ENCODE measurements at places on chromosomes 16 and 17.

GRCh38 chr16:68128577-68129305, 43.6 kb downstream of the NFATC3 start:
- DNase-seq: no peak

DNA sequence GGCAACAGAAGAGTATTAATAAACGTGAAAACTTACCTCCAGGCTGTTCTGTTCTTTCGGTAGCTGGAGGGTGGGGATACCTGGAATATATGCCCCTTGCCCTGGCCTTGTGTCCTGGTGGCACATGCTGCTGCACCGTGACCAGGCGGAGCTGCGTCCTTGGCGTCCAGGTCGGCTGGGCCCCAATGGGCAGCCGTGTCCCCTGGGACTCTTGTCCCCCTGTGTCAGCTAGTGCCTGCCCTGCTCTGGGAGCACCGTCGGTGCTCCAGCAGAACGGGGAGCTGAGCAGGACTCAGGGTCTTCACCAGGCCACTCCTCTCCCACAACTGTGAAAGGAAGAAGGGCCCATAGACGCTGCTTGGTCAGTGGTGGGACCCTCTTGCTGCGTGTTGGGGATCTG, 7.9 kb downstream of the ZNF213 start:
- no peak for DNase-seq

- no peak for DNase-seq
These were observed 25.5 kb downstream of the RPGRIP1L start for GRCh38 chr16:53678155-53678554.

DNA sequence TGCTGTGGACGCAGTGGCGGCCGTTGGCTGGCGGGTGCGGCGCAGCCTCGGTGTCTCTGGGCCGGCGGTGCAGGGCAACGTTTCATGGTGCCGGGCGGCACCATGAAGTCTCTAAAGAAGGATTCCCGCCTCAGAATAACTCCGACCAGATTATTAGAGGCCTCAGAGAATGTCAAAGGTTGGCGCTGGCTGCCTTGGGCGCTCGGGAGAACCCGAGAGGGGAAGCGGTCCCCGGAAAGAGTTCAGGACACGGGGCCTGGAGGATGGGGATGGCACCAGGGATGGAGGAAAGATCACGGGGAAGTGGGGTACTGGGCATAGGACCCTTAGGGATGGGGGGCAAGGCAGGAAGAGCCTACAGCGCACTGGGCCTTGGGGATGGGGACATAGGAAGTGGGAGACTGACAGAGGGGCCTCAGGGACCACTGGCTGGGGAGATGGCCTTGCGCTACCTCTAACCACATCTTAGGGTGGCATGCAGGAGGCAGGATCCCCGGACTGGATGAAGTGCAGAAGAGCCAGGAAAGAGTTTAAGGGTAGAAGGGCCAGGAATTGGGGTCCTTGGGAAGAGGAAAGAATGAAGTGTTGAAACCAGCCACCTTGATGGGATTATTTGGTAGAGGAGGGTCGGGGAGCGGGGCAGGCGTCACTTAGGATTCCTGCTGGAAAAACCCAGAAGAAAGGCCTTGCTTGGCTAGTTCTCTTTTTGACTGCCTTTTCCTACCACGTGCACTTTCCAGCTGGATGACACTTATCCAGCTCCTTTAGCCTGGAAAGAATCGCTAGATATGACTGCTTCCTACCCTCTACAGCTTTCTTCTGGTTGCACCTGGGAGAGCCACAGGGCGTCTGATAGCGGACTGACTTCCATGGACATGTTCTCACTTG, 578 bp downstream of the MYCBPAP start:
- DNase-seq: no peak

GRCh38 chr16:610513-611381, 20.0 kb upstream of the WFIKKN1 start:
- DNase-seq: no peak

GRCh38 chr16:1770328-1771187, 785 bp downstream of the NME3 start:
- no peak for DNase-seq

GRCh38 chr17:77471984-77472461, 331.3 kb downstream of the SEC14L1 start:
- no peak for DNase-seq

- no peak for DNase-seq
These were observed 212.1 kb upstream of the TNRC6C start for GRCh38 chr17:77746393-77746792.

DNA sequence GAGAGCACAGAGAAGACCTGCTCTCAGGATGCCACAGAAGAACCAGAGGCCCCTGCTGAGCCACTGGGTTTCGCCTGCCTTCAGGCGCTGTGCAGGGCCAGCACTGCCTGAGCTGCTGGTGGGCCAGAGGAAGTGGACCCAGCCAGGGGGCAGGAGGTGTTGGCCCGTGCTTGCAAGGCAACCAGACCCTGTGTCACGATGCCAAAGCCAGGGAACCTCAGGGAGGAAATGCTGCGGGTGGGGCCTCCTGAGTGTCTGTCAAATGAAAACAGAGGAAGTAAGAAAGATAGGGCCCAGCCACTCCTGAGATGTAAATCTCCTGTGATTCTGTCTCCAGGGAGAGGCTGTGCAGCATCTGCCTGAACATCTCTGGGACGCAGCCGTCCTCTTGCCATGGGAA, 58.1 kb upstream of the ADORA2B start:
- no peak for DNase-seq

GRCh38 chr16:17578981-17579874, 108.5 kb upstream of the XYLT1 start:
- DNase-seq: peak; percentile 32

GRCh38 chr16:64892835-64893785, 228.8 kb downstream of the CDH11 start:
- no peak for DNase-seq

GRCh38 chr16:89484041-89484501, 6.3 kb downstream of the ANKRD11 start:
- no peak for DNase-seq

GRCh38 chr16:55499951-55500529, 8.8 kb upstream of the LPCAT2 start:
- DNase-seq: peak; percentile 82

DNA sequence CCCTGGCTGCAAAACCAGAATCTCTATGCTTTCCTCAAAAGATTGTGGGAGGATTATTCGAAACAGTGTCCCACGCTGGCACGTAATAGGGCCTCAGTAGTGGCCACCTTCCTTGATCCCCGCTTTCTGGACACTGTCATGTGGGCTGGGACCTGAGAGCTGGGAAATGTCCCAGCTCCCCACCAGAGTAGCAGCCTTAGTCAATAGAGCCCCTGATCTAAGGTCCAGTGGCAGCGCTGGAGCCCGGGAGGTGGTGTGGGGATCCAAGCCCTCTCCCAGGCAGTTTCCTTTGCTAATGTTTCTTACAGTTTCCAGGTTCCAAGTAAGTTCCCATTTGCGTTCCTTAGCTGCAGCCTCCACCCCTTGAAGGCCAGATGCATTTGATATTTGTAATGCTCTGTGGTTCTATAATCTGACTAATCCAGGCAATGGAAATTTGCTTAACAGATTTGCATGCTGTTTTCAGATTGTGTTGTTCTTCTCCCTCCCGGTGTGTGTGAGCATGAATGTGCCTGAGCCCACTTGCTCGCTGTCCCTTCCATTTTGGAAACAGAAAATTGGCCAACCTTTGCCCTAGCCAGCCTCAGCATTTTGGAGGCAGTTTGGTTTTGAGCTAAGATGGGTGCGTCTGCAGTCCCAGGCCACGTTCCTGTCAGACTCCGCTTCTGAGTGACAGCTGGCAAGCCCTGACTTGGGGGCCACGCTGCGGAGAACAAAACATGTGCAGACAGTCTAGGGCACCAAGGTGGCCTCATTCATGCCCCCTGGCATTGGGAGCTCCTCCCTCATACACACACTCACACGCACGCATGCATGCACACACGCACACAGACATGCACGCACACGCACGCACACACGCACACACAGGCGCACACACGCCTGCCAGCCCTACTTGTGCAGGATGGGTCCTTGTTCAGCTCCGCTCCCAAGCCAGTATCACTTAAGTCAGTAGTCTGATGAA, 69.4 kb downstream of the CCDC182 start:
- DNase-seq: no peak

DNA sequence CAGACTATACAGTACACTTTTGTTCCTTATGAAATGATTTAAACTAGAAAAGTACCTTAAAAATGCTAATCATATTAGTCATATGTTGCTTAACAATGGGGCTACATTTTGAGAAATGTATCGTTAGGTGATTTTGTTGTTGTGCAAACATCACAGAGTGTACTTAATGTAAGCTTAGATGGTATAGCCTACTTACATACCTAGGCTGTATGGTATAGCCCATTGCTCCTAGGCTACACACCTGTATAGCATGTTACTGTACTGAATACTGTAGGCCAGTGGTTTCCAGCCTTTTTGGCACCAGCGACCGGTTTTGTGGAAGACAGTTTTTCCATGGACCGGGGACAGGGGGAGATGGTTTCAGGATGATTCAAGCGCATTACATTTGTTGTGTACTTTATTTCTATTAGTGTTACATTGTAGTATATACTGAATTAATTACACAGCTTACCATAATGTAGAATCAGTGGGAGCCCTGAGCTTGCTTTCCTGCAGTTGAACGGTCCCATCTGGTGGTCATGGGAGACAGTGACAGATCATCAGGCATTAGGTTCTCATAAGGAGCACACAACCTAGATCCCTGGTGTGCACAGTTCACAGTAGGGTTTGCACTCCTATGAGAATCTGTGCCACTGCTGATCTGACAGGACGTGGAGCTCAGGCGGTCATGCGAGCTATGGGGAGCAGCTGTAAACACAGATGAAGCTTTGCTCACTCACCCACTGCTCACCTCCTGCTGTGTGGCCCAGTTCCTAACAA, 35.0 kb upstream of the MRC2 start:
- DNase-seq: no peak

GRCh38 chr16:88538366-88539060, 31.7 kb upstream of the ZC3H18 start:
- DNase-seq: no peak

DNA sequence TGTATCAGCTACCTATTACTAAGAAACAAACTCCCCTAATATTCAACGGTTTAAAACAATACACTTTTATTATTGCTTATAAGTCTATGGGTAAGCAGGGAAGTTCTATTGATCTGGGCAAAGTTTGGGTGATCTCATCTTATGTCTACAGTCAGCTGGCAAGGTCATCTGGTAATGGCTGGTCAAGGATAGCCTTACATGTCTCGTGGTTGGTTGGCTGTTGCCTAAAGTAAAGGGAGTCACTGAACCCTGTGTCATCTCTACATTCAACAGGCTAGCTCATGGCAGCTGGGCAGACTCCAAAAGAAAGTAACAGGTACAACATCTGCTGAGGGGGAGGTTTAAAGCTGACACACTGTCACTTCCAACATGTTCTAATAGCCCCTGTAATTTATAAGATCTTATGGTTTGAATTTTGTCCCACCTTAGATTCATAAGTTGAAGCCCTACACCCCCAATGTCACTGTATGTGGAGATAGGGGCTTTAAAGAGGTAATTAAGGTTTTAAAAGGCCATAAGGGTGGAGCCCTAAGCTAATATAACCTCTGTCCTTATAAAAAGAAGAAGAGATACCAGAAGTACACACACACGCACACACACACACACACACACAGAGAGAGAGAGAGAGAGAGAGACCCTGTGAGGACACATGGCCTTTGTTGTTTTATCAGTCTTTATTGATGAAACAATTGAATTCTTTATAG, 419.1 kb downstream of the NPIPA8 start:
- DNase-seq: no peak

DNA sequence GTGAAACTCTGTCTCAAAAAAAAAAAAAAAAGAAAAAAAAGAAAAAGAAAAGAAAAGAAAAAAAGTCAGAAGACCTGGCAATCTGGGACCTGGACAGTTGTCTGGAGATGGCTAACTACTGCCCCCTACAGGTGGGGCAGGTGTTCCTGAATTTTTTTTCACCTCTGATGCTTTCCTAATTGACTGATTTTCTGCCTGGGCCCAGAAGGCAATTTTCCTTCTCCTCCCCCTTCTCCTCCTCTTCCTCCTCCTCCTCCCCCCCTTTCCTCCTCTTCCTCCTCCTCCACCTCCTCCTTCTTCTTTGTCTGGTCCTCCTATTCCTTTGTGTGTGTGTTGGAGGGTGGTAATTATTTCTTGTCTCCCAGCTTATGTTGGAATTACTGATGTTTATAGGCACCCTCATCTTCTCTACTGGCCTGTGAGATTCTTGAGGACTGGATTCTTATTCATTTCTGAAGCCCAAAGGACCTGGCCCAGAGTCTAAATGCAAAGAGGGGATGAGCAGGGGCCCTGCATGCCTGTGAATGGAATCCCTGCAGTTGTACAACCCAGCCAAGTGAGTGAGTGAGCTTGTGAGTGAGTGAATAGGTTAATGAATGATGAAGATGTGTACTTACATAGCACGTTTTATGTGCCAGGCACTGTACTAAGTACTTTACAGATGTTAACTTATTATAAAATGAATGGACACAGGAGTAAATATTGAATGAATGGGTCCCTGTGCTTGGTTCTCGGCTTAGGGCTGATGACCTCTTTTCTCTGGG, 26.9 kb downstream of the IRX5 start:
- DNase-seq: no peak

GRCh38 chr16:3152027-3152276, 17.1 kb downstream of the ZNF213 start:
- DNase-seq: no peak

GRCh38 chr16:54055864-54056263, 230.7 kb downstream of the IRX3 start:
- DNase-seq: no peak

GRCh38 chr16:23258919-23259237, 43.2 kb upstream of the SCNN1B start:
- no peak for DNase-seq

DNA sequence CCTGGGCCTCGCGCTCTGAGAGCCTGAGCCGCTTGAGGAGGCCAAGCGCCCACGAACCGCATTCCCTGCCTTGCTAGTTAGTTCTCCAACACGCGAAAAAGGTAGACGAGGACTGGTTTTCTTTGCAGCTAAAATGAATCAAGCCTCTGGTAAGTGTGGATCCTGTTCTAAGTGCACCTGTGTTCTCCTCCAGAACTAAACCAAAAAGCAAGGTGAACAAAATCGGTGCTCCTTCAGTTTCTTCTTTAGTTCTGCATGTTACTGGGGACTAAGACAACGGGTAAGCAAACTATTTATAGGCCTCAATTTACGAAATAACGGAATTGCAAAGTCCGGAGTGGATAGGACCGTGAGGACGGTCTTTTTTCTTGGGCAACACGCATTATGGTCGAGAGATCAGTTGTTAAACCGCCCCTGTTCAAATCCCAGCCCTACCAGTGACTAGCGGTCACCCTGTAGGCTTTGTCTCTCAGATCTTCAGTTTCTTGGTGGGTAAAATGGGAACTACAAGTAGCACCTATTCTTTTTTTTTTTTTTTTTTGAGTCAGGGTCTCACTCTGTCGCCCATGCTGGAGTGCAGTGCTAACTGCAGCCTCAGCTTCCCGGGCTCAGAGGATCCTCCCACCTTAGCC, 993 bp upstream of the ANKRD11 start:
- DNase-seq: no peak

- DNase-seq: no peak
These were observed 42.3 kb downstream of the PIPOX start for GRCh38 chr17:29085223-29085622.

- DNase-seq: no peak
These were observed 2.1 kb downstream of the CLDN7 start for GRCh38 chr17:7260151-7260550.
